ENCODE measurements at places on chromosomes 6 and 20.

- DNase-seq: no peak
These were observed 103.5 kb downstream of the BFSP1 start for GRCh38 chr20:17427638-17428037.

- no peak for DNase-seq
These were observed 97.9 kb downstream of the SOD2 start for GRCh38 chr6:159595173-159595572.

- peak; percentile 11 for DNase-seq
These were observed 39.3 kb upstream of the OSTM1 start for GRCh38 chr6:108113557-108114519.

- DNase-seq: no peak
These were observed 27.8 kb downstream of the PPP1R16B start for GRCh38 chr20:38833154-38833856.

GRCh38 chr20:36040571-36040970, 72.2 kb downstream of the CNBD2 start:
- no peak for DNase-seq

GRCh38 chr6:81938014-81938856, 185.8 kb upstream of the TENT5A start:
- peak; percentile 82 for DNase-seq

- no peak for DNase-seq
These were observed 16.8 kb downstream of the RIPK1 start for GRCh38 chr6:3085074-3085473.

DNA sequence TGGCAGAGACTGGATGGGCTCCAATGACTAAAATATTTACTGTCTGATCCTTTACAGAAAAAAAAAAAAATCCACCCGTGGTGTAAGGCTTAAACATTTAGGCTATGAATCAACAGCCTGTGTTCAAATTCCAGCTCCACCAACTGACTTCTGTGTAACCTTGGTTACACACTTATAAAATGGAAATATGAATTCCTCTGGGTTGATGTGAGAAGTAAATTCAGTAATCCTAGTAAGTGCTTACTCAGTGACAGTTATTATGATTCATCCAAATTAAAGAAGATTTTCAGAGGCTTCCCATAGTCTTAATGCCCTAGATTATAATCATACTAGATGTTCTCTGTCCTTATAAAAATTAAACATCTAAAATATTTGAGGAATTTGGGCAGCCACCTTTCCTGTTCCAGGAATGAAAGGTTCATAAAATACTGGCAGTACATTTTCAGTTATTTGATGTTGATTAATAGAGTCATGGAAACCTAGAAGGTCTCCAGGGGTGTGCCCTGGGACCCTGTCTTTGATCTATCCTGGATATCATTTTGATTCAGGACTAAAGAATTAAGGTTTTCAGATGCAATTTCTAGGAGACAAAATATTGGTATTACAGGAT, 180.3 kb upstream of the ZNF217 start:
- DNase-seq: peak; percentile 98

- DNase-seq: no peak
These were observed 144.1 kb upstream of the PTCHD4 start for GRCh38 chr6:48255094-48255493.

GRCh38 chr20:53738039-53738944, 144.7 kb upstream of the ZNF217 start:
- DNase-seq: peak; percentile 88

GRCh38 chr6:78530208-78530607, 337.1 kb upstream of the IRAK1BP1 start:
- DNase-seq: no peak

DNA sequence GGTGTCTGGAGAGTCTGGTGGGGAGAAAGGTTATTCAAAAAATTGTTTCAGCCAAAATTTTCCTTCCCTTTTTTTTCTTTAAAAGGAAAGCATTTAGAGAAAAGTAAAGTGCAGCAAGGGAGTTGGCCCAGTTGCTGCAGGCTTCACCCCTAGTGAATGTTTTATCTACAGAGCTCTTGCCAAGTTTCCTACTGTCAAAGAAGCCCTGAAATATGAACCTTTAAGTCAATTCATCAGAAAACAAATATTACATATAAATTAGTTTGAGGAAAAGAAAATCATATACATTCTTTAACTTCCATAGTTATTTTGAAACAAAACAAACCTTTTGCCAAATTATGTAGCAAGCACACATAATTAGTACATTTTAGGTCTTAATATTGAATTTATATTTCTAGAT, 25.0 kb upstream of the HMGCLL1 start:
- DNase-seq: no peak

- no peak for DNase-seq
These were observed 140.8 kb upstream of the ARMC2 start for GRCh38 chr6:108707328-108707976.

GRCh38 chr6:111598181-111598580, 7.5 kb downstream of the TRAF3IP2 start:
- DNase-seq: no peak

GRCh38 chr20:23358563-23358906, 3.4 kb upstream of the GZF1 start:
- no peak for DNase-seq

GRCh38 chr6:97203343-97203742, 79.7 kb downstream of the MMS22L start:
- no peak for DNase-seq

DNA sequence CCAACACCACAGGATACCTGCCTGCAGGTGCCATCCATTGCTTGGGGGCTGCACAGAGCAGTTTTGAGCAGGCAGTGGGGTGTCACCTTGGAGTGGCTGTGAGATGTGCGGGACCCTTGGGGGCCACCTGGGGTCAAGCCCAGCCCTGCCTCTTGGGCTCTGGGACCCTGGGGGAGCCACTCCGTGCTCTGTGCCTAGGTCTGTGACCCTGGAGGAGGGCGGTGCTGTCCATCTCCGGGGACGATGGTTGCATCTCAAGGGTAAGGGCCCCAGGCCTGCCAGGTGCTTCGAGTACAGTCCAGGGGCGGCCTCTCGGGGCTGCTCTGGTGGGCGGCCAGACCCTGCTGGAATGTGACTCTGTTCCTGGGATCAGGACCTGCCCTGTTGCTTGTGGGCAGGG, 8.7 kb upstream of the GATA5 start:
- DNase-seq: no peak

GRCh38 chr20:49483018-49483695, 689 bp upstream of the KCNB1 start:
- no peak for DNase-seq

GRCh38 chr6:52760105-52760765, 3.0 kb downstream of the GSTA2 start:
- no peak for DNase-seq

DNA sequence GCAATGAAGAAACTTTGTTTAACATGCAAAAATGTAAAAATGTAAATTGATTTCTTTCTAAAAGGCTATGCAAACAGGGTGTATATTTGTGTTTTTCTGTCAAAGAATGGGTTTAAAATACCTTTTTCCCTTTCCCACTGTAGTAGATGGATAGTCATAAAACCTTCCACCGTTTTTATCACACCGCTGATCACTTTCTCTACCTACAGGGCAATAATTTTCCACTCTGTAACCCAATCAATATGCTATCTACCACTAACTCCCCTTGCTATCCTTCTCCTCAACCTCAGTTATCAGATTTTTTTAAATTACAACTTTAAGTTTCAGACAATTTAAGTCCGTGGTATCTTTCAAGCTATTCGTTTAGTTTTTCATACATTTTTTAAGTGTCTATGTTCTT, 91.4 kb upstream of the ARID1B start:
- no peak for DNase-seq

GRCh38 chr6:110558575-110558974, 82.2 kb upstream of the SLC22A16 start:
- no peak for DNase-seq

DNA sequence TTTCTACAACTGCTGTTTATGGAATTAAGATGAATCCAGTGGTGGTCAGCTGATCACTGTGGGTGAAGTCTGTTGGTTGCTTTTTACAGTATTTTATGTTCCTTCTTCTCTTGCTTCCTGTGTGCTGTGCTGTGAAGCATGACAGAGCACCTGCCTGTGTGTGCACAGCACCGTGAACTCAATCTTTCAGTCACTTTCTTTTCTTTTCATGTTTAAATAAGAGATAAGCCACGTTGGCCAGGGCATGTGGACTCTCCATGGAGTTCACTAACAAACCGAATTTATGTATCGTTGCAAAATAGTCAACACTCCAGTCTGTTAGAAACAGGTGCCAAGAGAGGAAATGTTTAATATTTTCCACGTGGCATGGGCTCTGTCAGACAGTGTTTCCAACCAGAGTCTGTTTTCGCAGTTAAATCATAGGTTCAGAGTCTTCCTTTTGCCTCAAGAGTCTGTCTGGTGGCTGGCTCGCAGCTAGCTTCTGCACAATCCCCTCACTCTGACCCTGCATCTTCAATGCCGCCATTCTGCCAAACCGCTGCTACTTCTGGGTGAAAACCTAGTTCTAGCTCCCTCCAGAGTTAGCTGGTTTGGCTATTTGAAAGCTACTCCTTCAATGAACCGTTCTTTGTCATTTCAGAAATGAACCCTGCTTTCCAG, 73.2 kb downstream of the QRSL1 start:
- no peak for DNase-seq

DNA sequence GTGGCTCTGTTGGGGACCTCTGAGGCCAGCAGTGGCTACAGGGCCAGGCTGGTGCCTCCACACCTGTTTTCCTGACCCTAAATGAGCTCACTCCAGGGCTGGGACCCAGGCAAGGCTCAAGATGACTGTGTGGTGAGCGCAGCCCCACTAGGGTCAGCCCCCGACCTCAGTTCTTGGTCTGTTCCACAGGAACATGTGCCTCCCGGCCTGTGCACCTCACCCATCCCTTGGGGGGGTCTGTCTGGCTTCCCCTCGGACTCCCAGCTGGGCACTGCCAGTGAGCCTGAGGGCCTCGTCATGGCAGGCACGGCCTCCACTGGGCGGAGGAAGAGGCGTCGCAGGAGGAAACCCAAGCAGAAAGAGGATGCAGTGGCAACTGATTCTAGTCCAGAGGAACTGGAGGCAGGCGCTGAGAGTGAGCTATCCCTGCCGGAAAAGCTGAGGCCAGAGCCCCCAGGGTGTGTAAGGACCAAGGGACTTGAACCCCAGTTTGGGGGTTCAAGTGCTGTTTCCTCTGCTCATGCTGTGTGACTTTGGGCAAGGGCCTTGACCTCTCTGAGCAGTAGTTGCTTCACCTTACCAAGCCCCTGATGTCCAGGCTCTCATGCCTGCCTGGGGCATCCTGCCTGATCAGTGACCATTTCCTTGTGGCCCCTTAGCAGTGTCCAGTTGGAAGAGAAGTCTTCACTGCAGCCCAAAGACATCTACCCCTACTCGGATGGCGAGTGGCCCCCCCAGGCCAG, 8.0 kb downstream of the LPIN3 start:
- no peak for DNase-seq

GRCh38 chr20:46833360-46833759, 61.3 kb upstream of the EYA2 start:
- DNase-seq: no peak

- no peak for DNase-seq
These were observed 184.9 kb downstream of the ARHGAP18 start for GRCh38 chr6:129525055-129525454.

- no peak for DNase-seq
These were observed 121.9 kb upstream of the SULF2 start for GRCh38 chr20:47907031-47907675.

DNA sequence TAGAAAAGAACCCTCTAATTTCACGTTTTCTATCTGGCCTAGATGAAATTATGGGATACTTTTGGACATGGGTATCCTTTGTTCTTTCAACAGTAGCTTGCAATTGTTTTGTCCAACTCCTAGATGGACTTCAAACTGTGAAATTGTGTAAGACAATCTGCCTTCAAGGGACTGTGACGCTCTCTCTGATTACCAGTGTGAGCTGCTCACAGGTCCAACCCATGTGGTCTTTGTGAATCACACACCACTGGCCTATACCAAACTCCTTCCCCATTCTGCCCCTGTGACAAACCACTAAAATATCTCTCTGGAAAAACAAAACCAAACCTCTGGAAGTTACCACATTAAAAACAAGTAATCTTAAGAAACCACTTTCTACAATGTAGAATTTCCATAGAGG, 59.5 kb downstream of the NINL start:
- DNase-seq: peak; percentile 96

DNA sequence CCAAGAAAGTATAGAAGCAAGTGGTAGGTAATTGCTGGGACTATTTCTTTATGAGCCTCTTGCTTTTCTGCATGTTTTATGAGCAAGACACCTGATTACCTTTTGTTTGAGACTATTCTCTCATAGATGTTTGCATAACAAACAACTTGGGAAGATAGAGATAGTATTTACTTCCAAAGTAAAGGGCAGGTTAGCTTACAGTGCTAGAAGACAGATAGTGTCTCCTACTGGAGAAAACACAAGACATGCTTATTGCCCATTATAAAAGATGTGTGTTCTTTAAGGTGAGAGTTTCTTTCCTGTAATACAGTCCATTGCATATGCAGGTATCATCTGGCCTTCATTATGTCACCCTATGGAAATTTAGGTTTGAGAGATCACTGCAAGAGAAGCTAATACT, 174.2 kb upstream of the FUT9 start:
- no peak for DNase-seq

DNA sequence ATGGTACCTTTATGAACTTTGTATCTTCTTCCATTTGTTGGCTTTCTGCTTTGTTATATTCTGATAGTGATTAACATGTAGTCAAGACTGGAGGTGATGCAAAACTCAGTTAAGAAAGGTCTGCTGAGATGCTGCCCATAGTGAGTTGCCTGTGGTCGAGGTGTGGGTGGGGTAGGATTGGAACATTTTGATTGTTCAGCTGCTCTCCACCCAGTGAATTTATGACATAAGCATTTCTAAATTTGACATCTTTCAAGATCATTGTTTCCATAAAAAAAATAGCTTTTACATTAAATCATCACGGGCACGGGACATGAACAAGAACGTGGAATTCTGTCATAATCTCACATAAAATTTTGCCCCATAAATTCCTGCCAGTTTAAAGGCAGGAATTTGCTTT, 146.6 kb upstream of the POU3F2 start:
- no peak for DNase-seq

- no peak for DNase-seq
These were observed 228.3 kb downstream of the NRN1 start for GRCh38 chr6:5778317-5778857.

Measured in AG09309 (cell line).